ENCODE measurements at places on chromosomes 16 and 17. TPM values are rescaled to one million over a fixed set of nuclear protein-coding genes. Genes with fewer than 3 reads are reported as not detected.

DNA sequence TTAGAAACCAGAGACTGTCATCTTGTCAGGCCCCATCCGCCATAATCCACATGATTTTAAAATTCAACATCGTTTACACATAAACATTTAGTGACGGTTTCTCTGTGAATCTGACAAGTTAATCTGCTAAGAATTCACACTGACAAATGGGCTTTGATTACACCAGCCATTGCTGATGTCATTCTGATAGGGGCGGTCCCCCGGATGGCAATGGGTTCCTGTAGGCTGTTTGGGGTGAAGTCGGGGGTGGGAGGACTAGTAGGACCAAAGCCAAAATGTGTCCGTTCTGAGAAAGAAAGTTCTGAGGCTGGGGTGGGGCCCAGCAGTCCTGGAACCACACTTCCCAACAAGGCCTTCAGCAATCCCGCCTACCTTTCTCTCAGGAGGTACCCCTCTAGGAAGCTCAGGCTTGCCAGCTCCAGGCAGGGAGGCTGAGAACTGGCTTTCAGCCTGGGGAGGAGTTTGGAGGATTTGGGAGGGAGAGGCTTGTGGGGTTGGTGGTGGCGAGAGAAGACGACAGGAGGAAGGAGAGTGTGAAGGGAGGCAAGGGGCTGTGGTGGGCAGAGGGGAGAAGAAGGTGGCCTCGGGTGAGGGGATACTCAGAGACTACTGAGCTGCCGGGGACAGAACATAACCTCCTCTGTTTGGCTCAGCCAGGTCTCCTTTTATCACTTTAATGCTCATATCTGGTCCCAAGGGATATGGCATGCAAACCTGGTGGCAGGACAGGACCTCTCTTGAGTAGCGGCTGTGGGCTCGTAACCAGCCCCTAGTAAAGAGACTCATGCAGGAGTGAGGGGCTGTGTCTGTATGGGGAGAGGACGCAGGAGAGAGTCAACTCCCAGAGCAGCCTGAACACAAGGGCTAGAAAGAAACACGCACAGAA, 8.6 kb downstream of the HIC1 start:
- DNase-seq, result no peak

DNA sequence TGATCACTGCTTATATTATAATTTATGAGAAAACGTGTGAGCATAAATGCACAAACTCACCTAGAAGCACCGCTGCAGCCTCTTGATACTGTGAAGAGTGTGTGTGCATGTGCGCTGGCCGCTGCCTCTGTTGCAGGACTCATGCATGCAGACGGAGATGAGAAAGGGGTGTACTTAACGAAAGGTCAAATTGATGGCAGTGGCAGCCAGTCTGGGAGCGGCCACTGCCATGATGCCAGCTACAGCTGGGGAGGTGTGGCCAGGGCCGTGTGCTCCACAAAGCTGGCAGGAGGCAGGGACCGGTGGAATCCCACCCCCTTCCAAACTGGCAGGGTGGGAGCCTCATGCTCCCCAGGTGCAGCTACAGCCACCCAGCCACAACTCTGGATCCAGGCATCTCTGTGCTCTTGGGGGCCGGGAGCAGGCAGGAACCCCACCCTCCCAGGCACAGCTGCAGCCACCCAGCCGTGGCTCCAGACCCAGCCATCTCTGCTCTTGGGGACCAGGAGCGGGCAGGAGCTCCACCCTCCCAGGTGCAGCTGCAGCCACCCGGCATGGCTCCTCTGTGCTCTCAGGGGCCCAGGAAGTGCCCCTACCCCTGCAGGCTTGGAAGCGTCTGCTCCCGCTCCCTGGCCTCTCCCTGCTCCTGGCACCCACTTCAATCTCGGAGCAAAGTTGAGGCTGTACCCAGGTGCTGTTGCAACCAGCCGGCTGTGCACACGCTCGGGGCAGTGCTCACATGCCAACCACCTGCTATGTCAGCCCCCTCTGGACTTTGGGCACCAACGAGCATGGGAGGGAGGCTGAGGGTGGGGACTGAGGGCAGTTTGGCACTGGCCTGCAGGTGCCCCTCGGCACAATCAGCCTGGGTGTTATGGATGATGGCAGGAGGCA, 77.5 kb upstream of the CHMP6 start:
- no peak for DNase-seq

GRCh38 chr16:67803894-67804293, 2.5 kb downstream of the RANBP10 start:
- no peak for DNase-seq

- no peak for DNase-seq
These were observed 7.5 kb upstream of the NKD1 start for GRCh38 chr16:50540711-50541007.

Gene KRTAP2-2
- not detected for total RNA-seq

Gene MYO1D
- total RNA-seq, result 31.2 TPM

Data from HT-29 (cell line).